GM04504 (cell line): ENCODE measurements at places on chromosomes 16 and 17.

GRCh38 chr17:43816336-43817320 is 16.3 kb downstream of the MPP3 start:
- DNase-seq = no peak

GRCh38 chr16:48365025-48365600 is 20.1 kb downstream of the SIAH1 start:
- no peak for DNase-seq

- DNase-seq = no peak
These were observed 8.5 kb upstream of the ADCY7 start for GRCh38 chr16:50257876-50258275.

DNA sequence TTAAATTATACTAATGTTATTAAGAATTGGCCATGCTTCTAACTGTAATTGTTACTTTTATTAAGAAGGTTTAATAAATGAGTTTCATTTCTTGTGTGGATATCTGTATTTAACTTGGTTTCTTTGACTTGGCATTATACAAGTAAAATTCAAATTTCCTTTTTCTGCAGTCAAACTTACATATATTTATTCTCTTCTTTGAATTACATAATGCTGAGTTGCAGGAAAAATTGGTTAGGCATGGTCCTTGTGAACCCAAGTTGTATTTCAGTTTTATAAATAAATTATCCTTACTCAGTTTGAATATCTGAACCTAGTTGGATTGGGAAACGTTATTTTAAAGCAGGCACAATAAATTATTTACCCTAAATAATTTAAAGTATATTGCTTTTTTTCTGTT is 54.8 kb downstream of the NLK start:
- no peak for DNase-seq
